Effector memory CD8-positive, alpha-beta T cell (primary cell): ENCODE measurements at places on chromosomes 3 and 15.

GRCh38 chr3:104126463-104126862 is 1240.2 kb upstream of the ALCAM start:
- no peak for DNase-seq

DNA sequence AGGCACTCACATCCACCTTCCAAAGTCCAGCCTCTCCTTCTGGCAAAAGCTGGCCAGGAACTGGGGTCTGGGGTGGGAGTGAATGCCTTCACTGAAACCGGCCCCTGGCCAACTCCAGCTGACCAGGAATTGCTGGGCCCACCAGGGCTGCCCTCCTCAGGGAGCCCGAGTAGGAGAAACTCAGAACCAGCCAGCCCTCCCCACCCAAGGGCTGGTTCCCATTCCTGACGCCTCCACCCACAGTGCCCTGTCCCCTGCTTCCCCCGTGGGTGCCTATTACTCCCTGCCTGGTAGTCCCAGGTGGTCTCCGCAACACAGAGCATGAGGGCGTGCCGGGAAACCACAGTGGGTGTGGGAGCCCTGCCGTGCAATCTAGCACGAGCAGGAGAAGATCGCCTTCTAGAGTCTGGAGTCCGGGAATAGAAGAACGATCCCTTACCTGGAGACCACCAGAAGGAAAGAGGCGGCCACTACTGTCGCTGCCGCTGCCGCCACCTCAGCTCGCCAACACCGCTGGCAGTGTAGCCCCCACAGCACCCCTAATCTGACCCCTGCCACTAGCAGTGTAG is 178.8 kb downstream of the POTEB3 start:
- no peak for DNase-seq

DNA sequence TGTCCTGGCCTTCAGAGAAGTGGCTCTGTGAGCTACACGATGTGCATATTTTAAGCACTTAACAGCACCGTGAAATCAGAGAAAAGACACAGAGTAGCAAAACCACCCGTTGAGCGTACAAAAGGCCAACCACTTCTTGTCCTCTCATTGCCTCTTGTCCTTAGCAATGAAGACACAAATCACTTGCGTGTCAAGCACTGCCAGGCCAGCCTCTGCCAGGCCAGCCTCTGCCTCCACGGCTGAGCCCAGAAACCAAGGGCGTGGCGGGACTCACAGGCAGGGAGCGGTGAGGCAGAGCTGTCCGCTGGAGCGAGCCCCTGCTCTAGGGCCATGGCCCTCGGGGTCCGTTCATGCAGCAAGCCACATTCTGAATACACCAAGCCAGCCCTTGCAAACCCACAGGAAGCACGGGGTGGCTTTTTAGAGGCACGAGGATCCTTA is 4.0 kb downstream of the MUC4 start:
- DNase-seq: no peak

DNA sequence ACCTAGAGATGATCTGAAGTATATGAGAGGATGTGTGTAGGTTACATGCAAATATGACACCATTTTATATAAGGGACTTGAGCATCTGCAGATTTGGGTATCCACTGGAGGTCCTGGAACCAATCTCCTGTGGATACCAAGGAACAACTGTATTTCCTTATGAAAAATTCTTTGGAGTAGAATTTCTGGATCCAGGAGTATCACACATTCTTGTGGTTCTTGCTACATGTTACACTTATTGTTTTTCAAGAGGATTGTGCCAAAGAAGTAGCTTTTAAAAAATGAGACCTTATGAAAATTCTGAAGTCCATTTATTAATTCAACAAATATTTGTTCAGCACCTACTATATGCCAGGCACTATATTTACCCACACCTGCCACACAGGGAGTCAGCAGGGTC is 15.7 kb upstream of the TBC1D23 start:
- DNase-seq: no peak

- DNase-seq: no peak
Measured at GRCh38 chr3:16270855-16271254, 5.8 kb downstream of the OXNAD1 start.

GRCh38 chr15:77461486-77461885 is 40.8 kb downstream of the HMG20A start:
- DNase-seq: no peak

DNA sequence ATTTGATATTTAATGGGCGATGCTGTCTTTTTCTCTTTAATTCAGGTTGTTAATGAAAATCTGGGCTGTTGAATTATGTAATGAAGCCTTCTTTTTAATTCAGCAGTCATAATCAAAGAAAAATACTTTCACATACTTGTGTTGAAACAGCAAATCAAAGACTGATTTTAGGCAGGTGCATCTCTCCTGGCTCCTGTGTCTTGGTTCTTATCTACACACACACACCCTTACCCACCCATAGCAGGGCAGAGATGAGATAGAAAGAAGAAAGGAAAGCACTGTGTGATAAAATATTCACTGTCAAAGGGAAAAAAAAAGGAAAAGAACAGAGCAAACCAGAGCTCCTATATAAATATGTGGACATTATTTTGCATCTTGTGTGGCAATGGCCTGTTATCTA is 130.6 kb upstream of the CGNL1 start:
- no peak for DNase-seq
